ENCODE measurements at places on chromosomes 16 and 17.

DNA sequence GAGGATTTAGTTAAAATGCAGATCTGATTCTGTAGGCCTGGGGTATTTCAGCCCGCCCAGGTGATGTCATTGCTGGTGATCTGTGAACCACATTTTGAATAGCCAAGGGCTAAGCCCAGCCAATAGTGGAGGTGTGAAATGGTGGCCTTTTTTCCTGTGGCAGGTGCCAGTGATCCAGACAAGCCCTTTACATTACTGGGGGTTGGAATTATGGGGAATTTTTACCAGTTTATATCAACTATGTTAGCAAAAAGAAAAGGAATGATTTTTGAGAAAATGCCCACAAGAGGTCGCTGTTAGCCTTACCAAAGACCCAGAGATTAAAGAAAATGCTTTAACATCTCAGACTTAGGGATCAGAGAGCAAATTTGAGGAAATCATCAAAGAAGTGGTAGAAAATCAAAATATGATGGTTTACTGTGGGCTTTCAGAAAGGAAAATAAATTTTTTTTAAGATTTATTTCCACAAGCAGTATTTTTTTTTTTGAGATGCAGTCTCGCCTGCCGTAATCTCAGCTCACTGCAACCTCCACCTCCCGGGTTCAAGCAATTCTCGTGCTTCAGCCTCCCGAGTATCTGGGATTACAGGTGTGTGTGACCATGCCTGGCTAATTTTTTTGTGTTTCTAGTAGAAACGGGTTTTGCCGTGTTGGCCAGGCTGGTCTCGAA lies 3.9 kb downstream of the VPS35L start:
- DNase-seq: no peak

- DNase-seq: no peak
Measured at GRCh38 chr17:72187556-72187955, 66.7 kb downstream of the SOX9 start.

DNA sequence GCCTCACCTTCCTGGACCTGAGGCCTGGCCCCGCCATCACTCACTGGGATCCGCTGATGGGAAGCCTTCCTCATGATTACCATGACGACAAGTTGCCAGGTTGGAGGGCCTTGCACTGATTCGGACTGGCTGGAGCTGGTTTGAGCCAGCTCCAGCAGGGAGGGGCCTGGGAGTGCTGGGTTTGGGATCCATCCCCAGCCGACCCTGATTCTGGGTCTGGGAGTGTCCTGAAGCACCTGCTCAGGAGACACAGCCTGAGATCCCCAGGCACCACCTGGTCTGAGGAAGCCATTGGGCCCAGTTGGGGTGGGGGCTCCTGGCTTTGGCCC lies 5.9 kb upstream of the BAIAP3 start:
- no peak for DNase-seq

GRCh38 chr17:56175299-56175955 lies 22.2 kb downstream of the ANKFN1 start:
- DNase-seq: no peak

- DNase-seq: no peak
Measured at GRCh38 chr17:43114151-43114552, 11.0 kb downstream of the BRCA1 start.

GRCh38 chr17:57455063-57455914 lies 199.0 kb downstream of the MSI2 start:
- DNase-seq: no peak

DNA sequence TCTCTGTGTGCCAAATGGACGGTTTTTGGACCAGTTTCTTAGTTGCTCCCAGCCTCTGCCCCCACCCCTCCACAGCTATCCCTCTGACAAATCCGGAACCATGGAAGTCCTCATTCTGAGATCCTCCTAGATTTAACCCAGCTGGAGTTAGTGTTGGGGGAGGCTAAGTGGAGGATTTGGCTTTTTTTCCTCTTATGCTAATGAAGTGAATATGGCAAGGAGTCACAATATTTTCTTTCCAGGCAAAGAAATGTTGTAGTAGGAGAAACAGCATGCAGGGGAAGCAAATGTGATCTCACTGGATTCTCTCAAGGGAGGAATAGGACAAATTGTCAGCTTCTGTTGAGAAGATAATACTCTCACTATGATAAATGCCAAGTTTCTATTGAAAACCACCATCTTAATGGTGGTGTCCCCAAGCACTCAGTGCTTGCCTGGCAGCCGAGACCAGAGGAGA lies 159.5 kb downstream of the MSI2 start:
- DNase-seq: no peak

GRCh38 chr17:68600931-68601564 lies at the start of gene FAM20A:
FAM20A (minus strand) TSS chr17:68601367; CDS start chr17:68600666, 701 bp downstream.
- no peak for DNase-seq

DNA sequence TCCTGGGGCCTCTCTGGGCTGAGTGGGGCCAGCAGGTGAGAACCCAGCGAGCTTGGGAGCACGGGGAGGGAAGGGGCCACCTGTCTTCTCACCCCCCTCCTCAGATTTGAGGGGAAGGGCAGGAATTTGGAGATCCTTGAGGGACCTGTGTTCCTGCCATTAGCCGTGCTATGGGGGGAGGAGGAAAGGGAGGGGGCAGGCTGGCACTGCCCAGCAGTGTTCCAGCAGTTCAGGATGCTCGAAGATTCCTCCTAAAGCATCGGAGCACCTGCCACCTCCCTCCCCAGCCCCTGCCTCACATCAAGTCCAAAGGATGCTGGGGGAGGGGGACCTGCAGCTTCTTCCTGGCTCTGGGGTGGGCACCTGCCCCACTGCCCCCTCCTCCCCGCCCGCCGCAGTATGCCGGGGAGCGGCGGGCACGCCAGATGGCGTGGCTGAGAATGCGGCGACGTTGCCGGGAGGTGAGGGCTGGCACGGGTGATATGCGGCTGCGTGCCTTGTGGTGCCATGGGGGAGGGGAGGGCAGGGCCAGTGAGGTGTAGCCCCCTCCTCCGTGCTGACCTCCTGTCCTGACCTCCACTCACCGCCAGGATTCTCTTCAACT lies 4.7 kb upstream of the NEUROD2 start:
- DNase-seq: no peak

- no peak for DNase-seq
Measured at GRCh38 chr16:81652798-81653505, 126.1 kb upstream of the PLCG2 start.

GRCh38 chr17:8326511-8327302 lies 12.9 kb upstream of the ODF4 start:
- peak; percentile 8 for DNase-seq

- DNase-seq: no peak
Measured at GRCh38 chr17:70187383-70187782, 18.1 kb downstream of the KCNJ2 start.

DNA sequence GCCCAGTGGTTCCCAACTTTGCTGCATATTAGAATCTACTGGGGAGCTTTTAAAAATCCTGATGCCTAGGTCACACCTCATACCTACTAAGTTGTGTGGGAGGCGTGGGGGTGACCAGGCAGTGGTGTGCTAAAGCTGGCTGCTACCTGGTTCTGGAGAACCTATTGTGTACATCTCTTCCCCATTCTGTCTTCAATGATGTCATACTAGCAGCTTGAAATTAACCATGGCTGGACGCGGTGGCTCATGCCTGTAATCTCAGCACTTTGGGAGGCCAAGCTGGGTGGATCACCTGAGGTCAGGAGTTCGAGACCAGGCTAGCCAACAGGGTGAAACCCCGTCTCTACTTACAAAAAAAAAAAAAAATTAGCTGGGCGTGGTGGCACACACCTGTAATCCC lies 11.3 kb upstream of the NLK start:
- no peak for DNase-seq
